ENCODE measurements at places on chromosomes 2 and 18.

GRCh38 chr2:64383016-64383591 lies 70.9 kb upstream of the LGALSL start:
- DNase-seq = no peak

- DNase-seq = no peak
These were observed 977.4 kb downstream of the TMEM182 start for GRCh38 chr2:103739186-103739585.

GRCh38 chr2:223732346-223732745 lies 105.0 kb downstream of the AP1S3 start:
- no peak for DNase-seq

GRCh38 chr2:126317790-126318431 lies 338.0 kb upstream of the GYPC start:
- DNase-seq = no peak

DNA sequence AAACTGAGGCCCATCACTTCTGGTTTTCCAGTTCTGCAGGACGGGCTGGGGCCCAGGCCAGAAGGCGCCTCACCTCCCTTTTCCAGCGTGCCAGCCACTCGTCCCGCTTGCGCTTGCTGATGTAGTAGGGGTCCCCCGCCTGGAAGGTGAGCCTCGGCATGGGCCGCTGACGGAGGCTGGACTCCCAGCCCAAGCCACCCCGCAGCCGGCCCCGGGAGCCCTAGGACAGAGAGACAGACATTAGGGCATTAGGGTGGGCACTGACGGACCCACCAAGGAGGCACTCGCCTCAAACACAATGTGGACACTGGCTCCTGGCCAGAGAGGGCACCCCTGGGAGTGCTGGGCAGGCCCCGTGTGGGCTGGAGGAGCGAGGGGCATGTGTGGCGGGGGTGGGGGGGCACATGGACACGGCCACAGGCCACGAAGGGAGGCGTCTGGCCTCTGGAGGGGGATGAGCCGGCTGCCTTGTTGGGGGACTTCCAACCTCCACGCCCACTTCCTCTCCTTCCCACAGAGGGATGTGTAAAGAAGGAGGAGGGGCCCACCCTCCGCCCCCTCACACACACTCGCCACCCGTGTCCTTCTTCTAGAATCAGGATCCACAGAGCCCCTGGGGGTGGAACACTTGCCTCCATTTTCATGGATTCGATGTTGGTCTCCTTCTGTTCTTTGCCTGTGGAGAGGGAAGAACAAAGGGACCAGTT lies 66.7 kb downstream of the DNMT3A start:
- DNase-seq = no peak

DNA sequence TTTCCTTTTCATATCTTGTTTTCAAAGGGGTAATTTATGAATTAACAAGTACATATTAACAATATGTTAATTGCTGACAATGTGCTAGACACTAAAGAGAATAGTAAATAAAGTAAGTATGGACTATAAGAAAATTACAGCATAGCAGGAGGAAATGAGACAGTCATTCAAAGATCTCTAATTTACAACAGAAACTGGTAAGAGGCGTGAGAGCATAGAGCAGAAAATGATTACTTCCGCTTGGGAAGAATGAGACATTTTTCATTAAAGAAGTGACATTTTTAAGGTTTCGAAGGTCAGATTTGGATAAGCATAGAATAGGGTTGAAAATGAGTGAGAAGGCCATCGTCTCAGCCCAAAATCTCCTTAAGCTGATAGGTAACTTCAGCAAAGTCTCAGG lies 184.4 kb upstream of the SESTD1 start:
- DNase-seq = no peak

DNA sequence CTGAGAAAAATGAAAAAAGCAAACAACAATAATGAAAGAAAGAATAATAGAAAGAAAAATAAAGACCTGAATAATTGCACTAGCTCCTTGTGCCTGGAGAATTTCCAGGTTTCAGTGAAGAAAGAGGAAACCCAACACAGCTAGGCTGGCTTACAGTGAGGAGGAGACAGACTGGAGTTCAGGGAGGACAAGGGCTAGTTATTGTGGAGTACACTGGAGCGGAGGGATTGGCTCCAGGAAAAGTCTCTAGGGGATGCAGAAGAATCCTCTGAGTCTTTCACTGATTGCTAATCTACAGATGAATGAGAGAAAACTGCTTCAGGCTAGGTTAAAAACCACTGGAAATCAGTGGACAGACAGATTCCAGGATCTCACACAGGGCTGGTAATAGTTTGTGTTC lies 163.6 kb upstream of the RBMS1 start:
- peak; percentile 49 for DNase-seq

Data from astrocyte of the spinal cord (primary cell).